NCI-H82 (cell line): ENCODE measurements at places on chromosomes 16 and 17.

DNA sequence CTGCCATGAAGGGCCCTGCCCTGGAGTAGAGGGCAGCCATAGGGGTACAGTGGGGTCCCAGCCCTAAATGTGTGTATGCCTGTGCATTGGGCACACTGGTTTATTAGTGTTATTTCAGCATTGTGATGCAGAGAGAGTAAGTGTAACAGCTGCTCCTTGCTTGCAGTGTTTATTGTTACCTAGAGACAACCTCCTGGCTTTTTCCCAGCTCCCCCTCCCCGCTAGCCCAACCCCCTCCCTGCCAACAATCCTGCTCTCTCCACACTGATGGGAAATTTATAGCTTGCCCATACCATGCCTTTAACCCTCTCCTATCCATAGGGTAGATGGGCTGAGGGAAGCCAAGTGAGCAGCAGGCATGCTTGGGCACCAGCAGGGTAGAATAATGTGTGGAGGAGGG is 51.3 kb downstream of the NEUROD2 start:
- DNase-seq: peak; percentile 17

GRCh38 chr16:23518435-23518891 is 8.2 kb upstream of the GGA2 start:
- peak; percentile 14 for DNase-seq

DNA sequence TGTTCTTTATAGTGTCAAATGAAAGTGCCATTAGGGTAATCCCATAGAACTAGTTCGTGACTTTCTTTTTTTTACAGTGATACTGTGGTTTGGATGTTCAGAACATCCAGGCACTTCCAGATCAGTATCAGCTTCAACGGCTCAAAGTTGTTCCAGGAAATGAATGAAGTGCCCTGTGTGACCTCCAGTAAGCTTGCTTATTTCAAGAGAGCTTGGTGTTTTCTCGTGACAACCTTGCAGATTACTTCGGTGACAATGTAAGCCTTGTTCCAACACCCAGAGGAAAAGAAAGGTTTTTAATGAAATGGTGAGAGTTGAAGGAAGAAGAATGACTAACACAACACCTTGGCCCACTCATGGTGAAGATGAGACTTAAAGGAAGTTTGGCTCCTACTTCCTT is 16.0 kb upstream of the KCNJ16 start:
- DNase-seq: no peak

- no peak for DNase-seq
These were observed 885.4 kb upstream of the RBFOX1 start for GRCh38 chr16:6447021-6447790.

GRCh38 chr16:71961066-71962039 is 38.8 kb downstream of the PKD1L3 start:
- peak; percentile 88 for DNase-seq

- no peak for DNase-seq
These were observed 220.6 kb downstream of the NTN1 start for GRCh38 chr17:9241774-9242496.

DNA sequence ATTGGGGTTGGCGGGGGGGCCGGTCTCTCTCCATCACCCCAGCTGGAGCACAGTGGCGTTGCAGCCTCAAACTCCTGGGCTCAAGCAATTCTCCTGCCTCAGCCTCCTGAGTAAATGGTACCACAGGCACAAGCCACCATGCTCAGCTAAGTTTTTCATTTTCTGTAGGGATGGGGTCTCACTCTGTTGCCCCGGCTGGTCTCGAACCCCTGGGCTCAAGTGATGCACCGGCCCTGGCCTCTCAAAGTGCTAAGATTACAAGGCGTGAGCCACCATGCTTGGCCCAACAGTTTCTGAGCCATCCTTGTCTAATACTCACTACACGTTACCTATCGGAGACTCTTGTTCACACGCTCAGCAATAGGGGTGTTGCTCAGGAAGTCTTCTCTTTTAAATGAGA is 11.6 kb downstream of the WDR59 start:
- no peak for DNase-seq

DNA sequence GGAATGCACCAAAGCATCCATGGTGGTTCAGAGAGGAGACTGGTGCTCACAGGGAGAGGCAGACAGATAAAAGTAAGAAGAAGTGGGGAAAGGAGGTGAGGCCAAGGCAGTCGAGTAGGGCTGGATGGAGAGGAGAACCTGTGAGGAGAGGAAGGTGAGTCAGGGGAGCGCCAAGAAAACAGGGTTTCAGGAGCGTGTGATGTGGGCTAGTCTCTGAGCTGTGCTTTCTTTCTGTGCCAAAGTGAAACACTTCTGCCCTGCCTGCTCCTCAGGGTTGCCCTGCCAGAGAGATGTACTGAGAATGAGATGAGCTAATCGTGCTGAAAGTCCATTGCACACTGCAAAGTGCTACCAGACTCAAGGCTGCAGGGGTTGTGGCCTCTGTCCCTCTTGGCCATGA is 310.7 kb upstream of the CCL2 start:
- DNase-seq: no peak

DNA sequence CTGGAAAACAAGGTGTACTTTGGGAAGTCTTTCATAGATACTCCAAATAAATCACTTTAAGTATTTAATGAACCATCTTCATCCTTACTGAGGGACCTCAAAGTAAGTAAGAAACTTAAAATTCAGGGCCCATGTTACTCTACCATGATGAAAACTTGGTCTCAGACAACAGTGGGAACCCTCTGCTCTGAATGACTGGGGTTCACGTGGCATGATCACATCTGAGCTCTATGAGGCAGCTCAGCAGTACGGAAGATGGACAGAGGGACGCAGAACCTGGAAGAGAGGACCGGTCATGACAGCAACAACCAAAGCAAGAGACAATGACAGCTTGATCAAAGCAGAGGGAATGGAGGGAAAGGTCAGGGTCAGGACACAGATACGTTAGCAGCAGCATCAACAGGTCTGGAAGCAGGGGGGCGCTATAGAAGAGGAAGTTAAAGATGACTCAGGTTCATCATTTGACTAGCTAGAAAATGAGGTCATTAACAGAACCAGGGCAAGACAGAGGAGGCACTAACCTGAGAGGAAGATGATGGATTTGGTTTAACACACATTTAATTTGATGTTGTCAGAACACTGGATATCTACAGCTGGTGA is 9.5 kb downstream of the XPO6 start:
- no peak for DNase-seq

DNA sequence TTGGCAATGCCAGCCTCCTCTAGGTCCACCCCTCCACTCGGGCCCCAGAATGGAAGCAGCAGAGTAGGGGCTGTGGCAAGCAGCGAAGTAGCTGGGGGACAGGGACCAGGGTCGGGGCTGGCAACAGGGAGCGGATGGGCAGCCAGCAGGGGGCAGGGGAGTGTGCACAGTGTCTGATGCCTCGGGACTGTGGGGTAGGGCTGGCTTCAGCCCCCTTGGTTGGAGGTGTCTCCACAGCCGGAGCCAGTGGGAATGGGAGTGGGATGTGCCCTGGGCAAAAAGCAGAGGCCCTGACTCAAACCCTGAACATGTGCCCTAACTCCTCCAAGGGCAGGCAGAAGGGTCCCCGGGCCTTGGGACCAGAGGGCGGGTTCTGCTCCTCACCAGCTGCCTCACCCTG is 18.5 kb upstream of the ARHGAP27 start:
- DNase-seq: peak; percentile 15

- DNase-seq: peak; percentile 36
These were observed 27.8 kb downstream of the GNPTG start for GRCh38 chr16:1379304-1380076.

GRCh38 chr17:64074704-64075426 is 54.4 kb upstream of the ICAM2 start:
- no peak for DNase-seq

GRCh38 chr17:21500064-21500463 is 123.9 kb downstream of the KCNJ12 start:
- DNase-seq: no peak

- no peak for DNase-seq
These were observed 367.9 kb downstream of the SOX9 start for GRCh38 chr17:72488555-72489271.

DNA sequence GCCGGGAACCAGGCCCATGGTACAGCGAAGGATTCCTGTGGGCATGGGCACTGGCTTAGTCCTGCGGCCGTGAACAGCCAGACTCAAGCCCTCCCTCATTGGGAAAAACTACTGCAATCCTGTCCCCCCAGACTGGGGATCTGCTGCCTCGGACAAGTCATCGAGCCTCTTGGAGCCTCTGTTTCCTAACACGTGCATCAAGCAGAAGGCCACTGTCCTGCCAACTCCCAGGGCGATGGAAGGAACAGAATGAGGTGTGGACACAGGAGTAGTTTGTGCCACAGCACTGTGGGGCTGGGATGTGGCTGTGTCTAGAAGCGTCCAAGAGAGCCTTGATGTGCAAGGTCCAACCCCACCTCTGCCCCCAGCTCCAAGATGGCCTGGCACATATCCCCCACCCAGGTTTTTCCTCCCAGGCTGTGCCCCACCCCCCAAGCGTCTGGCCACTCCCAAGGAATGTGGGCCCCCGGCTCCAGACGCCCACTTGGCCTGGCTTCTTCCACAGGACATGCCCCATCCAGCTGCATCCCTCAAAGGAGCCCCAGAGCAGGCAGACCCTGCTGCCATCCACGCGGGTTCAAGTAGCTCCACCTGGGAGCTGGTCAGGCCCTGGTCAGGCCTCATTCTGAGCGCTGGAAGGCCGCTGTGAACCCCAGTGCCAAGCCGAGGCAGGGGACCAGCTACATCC is 3.4 kb downstream of the CAMKK1 start:
- no peak for DNase-seq

- no peak for DNase-seq
These were observed 125.3 kb downstream of the TMEM114 start for GRCh38 chr16:8464979-8465378.

DNA sequence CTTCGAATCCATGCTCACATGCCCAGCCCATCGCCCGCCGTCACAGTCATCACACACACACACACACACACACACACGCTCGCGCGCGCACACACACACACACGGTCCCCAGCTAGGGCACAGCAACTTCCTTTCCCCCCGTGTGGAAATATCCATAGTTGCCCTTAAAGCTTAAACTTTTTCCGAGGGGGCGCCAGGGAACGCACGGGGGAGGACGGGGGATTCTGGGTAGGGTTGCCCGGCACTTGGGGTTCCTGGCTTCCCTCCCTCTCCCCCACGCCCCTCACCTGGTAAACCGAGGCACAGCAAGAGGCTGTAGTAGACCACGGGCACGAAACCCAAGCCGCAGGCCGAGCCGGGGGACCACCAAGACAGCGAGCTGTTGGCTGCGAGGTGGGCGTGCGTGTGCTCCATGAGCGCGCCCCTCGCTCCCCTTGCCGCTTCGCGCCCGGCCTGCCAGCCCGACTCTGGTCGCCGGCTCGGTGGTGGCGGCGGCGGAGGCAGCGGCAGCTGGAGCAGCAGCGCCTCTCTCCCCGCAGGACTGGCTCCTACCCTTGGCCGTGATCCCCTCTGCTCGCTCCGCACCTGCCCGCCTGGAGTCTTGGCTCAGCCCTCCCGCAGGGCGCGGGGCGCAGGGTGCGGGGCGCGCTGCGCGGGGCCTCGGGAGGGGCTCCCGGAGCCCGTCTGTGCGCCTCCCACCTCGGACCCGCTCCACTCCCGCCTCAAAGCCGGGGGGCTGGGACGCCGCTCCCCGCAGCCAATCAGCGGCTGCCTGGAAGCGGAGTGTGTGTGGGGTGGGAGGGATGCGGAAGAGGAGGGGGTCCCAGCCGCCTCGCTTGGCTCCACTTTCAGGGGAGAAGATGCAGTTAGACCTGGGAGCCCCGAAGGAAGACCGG is at the start of gene GPR139:
Gene GPR139, minus strand, starts transcription at position 688 of the 896 bp plus-strand sequence. Its CDS starts 274 bp downstream, at position 414.
- no peak for DNase-seq

GRCh38 chr17:58534901-58535421 is 20.5 kb upstream of the MTMR4 start:
- DNase-seq: peak; percentile 24

GRCh38 chr17:4645642-4646041 is 4.2 kb upstream of the ALOX15 start:
- DNase-seq: no peak

GRCh38 chr16:56547120-56547948 is 17.5 kb upstream of the MT4 start:
- DNase-seq: no peak

DNA sequence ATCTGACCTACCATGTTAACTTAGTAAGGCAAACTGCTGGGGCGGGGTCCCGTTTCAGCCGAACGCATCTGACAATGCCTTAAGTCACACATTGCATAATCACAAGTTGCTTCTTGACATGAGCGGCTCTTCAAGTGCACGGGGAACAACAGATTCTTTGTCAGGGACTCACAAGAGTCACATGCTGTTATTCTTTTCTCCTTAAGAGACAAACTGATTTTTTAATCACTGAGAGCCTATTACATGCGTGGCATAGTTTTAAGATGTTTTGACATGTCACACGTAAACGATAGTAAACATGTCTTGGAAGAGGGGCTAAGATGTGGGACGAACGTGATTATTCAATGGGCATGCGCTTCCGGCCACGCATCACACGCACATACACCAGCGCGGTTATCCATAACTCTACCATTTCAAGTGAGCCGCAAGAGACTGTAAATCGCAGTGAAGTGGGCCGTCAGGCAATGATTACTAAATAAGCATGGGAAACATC is 63.4 kb downstream of the ADCY9 start:
- no peak for DNase-seq

- DNase-seq: no peak
These were observed 5.8 kb upstream of the ABCA9 start for GRCh38 chr17:69066482-69066881.

DNA sequence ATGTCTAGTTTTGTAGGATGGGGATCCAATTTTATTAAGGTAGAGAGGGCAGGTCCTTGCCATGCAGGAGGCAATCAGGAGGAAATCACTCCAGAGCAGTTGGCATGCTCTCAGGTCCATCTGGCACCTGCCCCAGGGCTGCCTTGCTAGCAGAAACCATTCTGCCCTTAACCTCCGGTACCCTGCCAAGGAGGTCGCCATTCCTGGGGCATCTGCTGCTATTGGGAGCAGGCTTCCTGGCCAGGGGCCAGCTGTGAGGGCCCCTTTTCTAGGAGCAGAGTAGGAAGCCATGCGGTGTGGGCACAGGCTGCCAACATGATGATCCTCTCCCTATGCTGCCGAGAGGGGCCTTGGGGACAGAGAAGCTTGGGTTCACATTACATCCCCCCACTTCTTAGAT is 47.6 kb upstream of the MGAT5B start:
- DNase-seq: no peak

DNA sequence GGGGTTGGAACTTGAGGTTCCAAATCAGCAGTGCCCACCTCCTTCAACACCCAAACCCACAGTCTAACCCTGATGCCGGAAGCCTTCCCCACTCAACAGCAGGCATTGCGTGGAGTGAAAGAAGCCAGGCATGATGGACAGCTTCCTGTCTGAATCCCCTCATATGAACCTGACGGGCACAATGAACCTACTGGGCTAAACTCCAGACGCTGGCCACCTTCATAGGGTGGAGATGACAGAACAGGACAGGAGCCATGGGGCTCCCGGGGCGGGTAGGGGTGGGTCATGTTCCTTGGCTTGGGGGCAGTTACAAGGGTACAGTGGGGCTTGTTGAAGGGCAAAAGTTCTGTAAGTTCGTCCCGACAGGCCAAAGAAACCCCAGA is 460 bp upstream of the HSBP1 start:
- no peak for DNase-seq
